ENCODE measurements at places on chromosomes 16 and 17.

DNA sequence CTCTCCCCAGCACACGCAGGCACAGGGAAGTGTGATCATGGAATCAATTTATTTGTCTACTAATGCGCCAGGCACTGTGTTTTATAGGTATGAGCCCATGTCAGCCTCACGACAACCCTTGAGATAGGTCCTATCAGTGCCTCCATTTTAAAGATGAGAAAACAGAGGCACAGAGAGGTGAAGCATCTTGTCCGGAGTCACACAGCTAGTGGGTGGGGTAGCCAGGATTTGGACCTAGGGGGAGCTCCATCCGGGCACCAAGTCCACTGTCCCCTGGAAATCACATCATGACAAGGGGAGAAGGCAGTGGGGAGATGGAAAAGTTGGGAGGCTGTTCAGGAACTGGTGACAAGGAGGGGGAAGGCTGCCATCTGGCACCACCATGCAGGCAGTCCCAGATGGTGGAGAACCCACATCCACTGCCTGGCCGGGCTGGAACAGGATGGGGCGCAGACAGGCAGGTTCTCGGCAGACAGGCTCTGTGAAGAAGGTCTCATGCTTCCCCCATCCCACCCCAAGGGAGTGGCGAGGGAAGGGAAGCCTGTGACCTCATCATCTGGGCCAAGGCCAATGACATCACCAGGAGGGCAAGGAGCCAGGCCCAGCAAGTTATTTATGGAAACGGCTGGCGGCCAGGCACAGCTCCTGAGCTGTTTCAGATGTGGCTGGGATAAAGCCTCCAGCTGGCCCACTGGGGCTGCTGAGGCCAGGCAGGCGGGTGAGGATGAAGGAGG is 126.0 kb upstream of the SDK2 start:
- peak; percentile 85 for DNase-seq

DNA sequence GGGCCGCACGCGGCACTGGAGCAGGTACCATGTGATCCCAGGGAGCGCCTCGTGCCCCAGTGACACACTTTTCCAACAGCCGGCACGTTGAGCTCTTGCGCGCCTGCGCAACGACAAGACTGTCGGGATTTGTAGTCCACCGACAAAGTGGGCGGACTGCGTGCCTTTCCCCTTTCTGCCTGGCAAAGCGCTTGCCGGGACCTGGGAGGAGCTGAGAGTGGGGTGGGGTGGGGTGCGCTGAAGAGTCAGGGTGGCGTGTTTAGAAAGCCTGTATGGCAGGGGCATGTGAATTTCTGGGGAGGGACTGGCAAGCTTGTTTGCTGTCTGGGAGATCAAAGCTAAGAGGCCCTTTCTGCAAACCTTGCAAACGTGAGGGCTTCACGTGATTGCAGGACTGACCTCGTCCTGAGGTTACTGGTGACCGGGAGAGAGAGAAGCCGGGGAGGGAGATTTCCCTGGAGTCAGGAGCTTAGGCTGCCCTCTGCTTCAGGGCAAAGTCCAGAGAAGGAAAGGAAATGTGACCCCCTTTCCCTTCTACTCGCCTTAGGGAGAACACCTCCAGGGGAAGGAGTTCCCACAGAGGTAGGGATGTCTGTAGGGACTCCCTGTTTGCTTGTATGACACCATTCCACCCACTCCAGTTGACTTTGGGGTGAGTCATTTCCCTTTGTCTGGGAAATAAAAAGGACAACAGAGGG is 429 bp upstream of the NR1D1 start:
- DNase-seq: peak; percentile 96

DNA sequence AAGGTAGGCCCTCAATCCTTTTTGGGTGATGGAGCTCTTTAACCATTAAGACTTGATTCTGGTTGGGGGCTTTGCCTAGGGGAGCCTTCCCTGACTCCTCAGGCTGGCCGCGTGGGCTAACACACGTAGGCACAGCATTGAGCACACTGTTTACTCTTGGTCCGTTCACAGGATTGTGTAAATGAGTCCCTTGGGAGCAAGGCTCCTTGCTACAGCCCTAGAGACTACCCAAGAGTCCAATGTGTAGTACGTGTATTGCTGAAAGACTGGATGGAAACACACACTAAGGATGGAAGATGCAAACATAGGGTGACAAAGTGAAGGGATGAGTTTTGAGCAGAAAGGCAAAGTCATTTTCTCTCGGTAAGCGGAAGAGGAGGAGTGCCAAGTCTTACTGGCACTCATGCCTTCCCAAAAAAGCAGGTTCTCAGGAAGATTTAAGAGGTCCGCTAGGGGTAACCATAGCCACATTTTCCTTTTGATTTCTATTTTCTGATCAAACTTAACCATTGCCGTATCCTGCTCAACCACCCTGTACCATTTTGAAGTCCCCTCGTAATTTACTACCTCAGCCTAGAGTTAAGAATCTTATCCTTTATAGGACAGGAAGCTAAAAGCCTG is 911 bp upstream of the ITGA2B start:
- DNase-seq: no peak

DNA sequence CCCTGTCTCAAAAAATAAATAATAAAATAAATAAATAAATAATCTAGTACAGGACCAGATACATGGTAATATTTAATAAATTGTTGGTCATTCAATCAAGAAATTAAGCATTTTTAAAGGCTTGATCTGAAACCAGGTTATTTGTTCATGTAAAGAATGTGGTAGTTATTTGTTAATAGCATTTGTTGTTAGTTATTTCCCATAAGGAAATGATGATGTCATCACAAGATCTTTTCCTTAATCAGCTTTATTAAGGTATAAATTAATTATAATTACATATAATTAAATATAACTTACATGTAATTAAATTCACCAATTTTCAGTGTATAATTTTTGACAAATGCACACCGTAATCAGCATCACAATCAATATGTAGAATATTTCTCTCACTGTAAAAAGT is 19.5 kb upstream of the DHX40 start:
- DNase-seq: no peak

GRCh38 chr16:55285586-55285985 is 38.4 kb upstream of the IRX6 start:
- DNase-seq: no peak
